Dermis blood vessel endothelial cell (primary cell): ENCODE measurements at places on chromosomes 13 and 19. TPM values are rescaled to one million over a fixed set of nuclear protein-coding genes. Genes with fewer than 3 reads are reported as not detected.

Gene ALDH16A1
- total RNA-seq, result 55.3 and 82.5 TPM in 2 replicates

Gene SHD
- not detected in 2 replicates for total RNA-seq

Gene ZNF221
- 4.9 and 6.8 TPM in 2 replicates for total RNA-seq

Gene POU4F1
- not detected in 2 replicates for total RNA-seq

Gene THSD8
- total RNA-seq, result 0.23 TPM in 1 of 2 replicates, not detected in the other

Gene CEACAM7
- total RNA-seq, result 0.17 TPM in 1 of 2 replicates, not detected in the other

Gene FFAR1
- not detected in 2 replicates for total RNA-seq

Gene MBD3L2
- not detected in 2 replicates for total RNA-seq

Gene KRTDAP
- total RNA-seq, result not detected in 2 replicates

Gene PEAK3
- 0.17 and 0.19 TPM in 2 replicates for total RNA-seq

Gene ANGPTL4
- total RNA-seq, result 4.3 and 8.7 TPM in 2 replicates

Gene ZNF793
- total RNA-seq, result 1.1 and 1.2 TPM in 2 replicates

Gene ZNF841
- 13.5 and 22.5 TPM in 2 replicates for total RNA-seq

Gene MEIOSIN
- total RNA-seq, result not detected in 2 replicates

Gene SMIM24
- total RNA-seq, result not detected in 2 replicates

Gene LGI4
- 0.34 TPM in 1 of 2 replicates, not detected in the other for total RNA-seq

Gene ZNF574
- total RNA-seq, result 17.3 and 17.4 TPM in 2 replicates

Gene ATF5
- total RNA-seq, result 3.2 and 3.5 TPM in 2 replicates
